ENCODE measurements at places on chromosomes 5 and 9.

- DNase-seq: no peak
Measured at GRCh38 chr5:146185161-146185560, 2.7 kb upstream of the LARS1 start.

DNA sequence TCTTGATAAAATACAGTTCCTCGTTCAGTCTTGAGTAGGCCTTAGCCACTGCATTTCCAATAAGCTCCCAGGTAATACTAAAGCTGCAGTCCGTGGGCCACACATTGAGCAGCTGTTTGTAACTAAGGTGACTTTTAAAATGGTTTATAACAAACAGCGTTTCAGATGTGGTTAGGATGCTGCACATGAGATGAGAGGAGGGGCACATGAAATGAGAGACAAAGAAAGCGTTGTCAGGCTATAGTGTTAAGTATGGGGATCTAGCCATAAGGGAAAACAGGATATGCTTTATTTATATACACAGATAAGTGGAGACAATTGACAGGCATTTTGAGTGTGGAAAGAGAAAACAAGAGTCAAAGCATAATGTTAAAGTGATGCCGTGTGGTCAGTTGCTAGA is 89.9 kb downstream of the PAM start:
- peak; percentile 13 for DNase-seq

- no peak for DNase-seq
Measured at GRCh38 chr9:70553707-70554673, 139.5 kb upstream of the KLF9 start.

DNA sequence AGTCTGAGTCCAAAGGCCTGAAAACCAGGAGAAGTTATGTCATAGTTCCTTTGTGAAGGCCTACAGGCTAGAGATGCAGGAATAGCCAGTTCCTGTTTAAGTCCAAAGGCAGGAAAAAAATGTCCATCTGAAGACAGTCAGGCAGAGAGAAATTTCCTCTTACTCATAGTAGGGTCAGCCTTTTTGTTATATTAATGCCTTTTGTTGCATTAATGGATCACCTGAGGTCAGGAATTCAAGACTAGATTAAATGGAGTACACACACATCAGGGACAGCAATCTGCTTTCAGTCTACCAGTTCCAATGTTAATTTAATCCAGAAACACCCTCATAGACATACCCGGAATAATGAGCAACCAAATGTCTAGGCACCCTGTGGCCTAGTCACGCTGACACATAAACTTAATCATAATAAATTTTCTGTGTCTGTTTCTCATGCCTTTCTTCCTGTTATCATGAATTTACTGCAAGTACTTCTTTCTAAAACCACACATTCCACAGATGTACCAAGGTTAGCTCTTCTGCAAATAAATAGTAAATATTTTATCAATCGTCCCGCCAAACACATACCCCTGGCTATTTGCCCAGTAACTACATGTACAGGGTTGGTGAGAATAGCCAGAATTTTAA is 703.9 kb downstream of the EFNA5 start:
- DNase-seq: no peak

DNA sequence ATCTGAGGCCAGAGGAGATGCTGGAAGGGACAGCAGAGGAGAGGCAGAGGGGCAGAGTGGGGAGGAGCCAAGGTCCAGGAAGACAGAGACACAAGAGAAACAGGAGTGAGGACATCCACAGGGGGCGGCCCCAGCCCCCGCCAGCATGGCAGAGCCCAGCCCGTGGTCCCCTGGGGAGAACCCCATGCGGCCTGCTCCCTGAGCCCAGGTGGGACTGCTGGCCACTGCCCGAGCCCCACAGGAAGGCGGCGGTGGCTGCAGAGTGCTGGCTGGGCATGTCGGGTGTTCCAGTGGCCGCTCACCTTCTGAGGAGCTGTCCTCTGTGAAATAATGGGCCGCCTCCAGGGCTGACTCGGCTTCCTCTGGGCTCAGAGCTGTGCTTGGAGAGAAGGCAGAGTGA is 8.9 kb upstream of the MRNIP start:
- no peak for DNase-seq

- peak; percentile 54 for DNase-seq
Measured at GRCh38 chr9:21996438-21996837, 1.8 kb downstream of the CDKN2B-AS1 start.

- no peak for DNase-seq
Measured at GRCh38 chr5:68449380-68449779, 233.8 kb downstream of the PIK3R1 start.

- no peak for DNase-seq
Measured at GRCh38 chr9:136314944-136315343, 11.1 kb upstream of the CCDC187 start.

- no peak for DNase-seq
Measured at GRCh38 chr9:117737721-117738226, 33.6 kb downstream of the TLR4 start.

DNA sequence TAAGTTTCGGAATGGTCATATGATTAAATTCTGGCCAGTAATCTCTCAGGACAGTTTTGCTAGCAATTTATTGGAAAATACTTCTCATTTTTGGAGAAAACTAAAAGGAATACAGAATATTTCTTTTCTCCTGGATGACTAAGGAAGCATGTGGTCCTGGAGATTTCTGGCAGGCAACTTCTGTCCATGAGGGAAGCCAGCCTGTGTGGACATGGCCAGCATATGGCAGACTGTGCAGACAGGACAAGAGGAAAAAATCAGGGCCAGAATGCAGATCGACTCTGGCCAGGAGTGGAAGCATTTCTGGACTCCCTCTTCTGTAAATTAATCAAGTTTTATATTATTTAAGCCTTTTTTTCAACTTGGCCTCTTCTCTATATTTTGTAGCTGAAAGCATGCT is 100.4 kb upstream of the CDH18 start:
- no peak for DNase-seq

DNA sequence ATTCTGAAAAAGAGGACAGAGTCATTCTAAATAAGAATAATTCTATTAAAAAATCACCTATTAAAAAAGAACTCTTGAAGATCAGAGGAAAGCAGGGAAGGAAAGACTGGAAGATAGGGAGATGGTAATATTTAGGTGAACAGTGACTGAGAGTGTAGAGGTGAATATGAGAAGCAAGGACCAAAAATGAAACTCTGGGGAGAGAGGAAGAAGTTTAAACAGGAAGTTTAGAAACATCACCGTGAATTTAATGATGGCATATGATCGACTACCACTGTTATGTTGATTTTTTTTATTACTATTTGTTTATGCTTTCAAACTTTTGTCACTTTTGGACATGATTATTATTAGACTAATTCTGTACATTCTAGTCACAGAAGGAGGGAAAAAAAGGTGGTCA is 1.7 kb upstream of the SPINK6 start:
- DNase-seq: no peak

GRCh38 chr5:57551251-57551650 is 68.6 kb upstream of the ACTBL2 start:
- DNase-seq: no peak

GRCh38 chr5:122701640-122702523 is 73.0 kb upstream of the SNX2 start:
- DNase-seq: no peak

DNA sequence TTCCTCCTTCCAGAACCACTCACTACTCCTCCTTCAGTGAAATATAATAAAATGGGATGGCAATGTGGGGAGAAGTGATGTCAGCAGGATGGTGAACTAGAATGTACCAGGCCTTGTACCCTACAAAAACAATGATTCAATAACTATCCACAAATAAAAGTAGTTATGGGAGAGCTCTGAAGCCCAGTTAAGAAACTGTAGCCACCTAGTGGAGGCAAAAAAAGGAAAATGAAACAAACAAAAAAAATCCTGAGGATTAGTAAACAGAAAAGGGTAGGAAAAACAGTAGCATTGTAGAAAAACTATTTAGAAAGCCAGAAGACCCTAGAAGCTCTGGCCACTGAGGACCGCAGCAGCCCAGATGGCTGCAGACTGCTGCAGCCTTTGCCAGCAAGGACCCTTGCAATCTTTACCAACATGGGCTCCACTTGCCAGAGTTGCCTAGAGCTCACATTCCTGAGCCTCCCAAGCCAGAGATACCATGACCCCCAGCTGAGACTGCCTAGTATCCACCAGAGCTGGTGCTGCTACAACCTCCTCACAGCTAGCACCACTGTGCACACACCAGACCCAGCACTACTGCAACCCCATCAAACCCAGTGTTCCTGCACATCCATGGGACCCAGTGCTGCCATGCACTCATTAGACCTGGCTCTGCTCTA is 259.7 kb upstream of the MSX2 start:
- no peak for DNase-seq

GRCh38 chr9:72971411-72971810 is 18.6 kb upstream of the ALDH1A1 start:
- DNase-seq: no peak

- DNase-seq: no peak
Measured at GRCh38 chr5:9174446-9174845, 371.4 kb downstream of the SEMA5A start.

DNA sequence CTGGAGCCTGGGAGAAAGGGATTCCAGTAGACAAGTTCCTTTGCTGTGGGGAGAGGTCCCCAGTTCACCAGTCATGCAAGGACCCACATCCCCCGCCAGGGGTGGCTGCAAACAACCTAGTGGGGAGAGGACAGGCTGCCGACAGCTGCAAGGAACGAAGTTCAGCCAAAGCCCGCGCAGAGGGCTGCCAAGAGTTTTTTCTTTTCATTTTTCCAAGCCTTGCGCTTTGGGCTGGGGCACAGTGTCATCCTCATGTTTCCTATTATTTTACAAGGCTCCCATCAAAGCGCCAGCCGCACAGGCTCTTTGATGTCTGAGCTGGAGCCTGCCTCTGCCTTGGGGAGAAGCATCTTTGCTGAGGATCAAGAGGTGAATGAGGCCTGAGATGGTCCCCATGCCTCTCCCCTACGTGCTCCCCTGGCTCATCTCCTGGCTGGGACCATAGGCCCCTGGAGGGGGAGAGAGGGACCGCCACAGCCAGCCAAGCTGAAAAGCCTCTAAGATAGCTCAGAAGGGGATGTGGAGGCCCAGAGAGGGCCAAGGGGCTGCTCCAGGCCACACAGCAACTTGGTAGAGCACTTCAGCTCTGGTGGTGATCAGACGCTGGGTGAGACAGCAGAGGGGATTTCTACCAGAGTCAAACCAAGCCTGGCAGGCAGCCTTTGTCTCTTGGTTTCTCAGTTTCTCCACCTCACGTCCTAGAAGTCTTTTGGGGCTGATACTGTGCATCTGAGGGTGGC is 50.4 kb upstream of the SYNPO start:
- DNase-seq: no peak

- DNase-seq: no peak
Measured at GRCh38 chr5:172766287-172767108, 4.5 kb downstream of the DUSP1 start.

Measured in NCI-H748 treated with DMSO at 0.1 percent for 48 hours (cell line).